ENCODE measurements at places on chromosomes 11 and 22. TPM values are rescaled to one million over a fixed set of nuclear protein-coding genes. Genes with fewer than 3 reads are reported as not detected.

The GPHA2 gene
- not detected for total RNA-seq

The APOBEC3G gene
- total RNA-seq: 1.6 TPM

The PDE2A gene
- total RNA-seq: 60.9 TPM

The BDNF gene
- total RNA-seq: 12.0 TPM

The CD3E gene
- not detected for total RNA-seq

The TRIM49 gene
- 0.23 TPM for total RNA-seq

The EMID1 gene
- total RNA-seq: 21.5 TPM
